ENCODE measurements at places on chromosomes 12 and 14. TPM values are rescaled to one million over a fixed set of nuclear protein-coding genes. Genes with fewer than 3 reads are reported as not detected.

DNA sequence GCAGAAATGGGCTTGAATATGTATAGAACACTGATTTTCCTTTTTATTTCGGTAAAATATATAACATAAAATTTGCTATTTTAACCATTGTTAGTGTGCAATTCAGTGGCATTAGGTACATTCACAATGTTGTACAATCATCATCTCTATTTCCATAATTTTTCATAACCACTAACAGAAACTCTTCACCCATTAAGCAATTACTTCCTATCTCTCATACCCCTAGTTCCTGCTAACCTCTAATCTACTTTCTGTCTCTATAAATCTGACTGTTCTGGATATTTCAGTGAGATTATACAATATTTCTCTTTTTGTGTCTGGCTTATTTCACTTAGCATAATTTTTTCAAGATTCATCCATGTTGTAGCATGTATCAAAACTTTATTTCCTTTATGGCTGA lies 8.9 kb upstream of the RNF212B start:
- H3K27me3 ChIP-seq, result peaks cover 10% of the 10 kb centered on the region
- no peak overlapping the region for H3K4me3 ChIP-seq
- H3K4me1 ChIP-seq, result no peaks in the 10 kb centered on the region
- H3K36me3 ChIP-seq, result peaks cover 8% of the 10 kb centered on the region
- no peak for DNase-seq
- no peak overlapping the region for H3K27ac ChIP-seq

GRCh38 chr12:1978078-1978862 lies 26.0 kb downstream of the DCP1B start:
- no peak overlapping the region for H3K4me3 ChIP-seq
- peaks cover 18% of the 10 kb centered on the region for H3K36me3 ChIP-seq
- no peaks in the 10 kb centered on the region for H3K27me3 ChIP-seq
- no peak overlapping the region for H3K27ac ChIP-seq
- H3K4me1 ChIP-seq, result peaks cover 15% of the 10 kb centered on the region

DNA sequence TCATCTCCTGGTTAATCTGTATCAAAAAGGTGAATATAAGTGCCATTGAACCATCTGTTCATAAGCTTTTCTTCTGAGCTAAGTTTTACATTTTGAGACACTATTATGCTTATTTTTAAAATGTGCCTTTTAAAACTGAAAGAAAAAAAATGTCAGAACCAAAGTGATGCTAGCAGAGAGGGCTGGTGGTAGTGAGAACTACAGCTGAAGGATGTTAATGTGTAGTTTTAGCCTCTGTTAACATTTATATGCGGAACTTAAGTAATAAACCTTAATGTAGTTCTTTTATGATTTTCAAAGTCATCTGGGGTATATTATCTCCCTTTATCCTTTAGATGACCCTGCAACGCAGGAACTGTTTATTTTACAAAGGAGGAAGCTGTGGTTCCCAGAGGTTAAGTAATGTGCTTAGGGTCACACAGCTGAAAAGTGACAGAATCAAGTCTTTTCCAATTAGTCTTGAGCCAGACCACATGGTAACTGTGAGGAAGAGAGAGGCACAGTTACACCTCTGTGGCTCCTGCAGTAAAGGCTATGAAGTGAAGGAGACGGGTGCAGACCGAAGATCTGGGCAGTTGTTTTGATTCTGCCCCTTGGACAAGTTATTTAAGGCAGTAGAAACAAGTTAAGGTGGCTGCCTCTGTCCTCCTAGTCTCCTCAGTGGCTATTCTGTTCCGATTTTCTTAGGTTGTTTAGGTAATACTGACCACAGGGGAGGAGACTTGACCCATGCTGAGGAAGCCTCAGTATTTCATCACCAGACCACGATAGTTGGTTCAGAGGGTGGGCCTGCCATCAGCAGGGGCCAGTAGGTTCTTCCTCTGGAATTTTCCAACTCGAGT lies 23.9 kb downstream of the GNG2 start:
- H3K36me3 ChIP-seq, result no peaks in the 10 kb centered on the region
- H3K4me1 ChIP-seq, result peaks cover 17% of the 10 kb centered on the region

- DNase-seq, result no peak
- H3K27me3 ChIP-seq, result peaks cover 34% of the 10 kb centered on the region
- H3K4me3 ChIP-seq, result no peak within 1 kb of the TSS
- H3K4me1 ChIP-seq, result peaks cover 12% of the 10 kb centered on the region
These were observed at the start of gene LPAR5 for GRCh38 chr12:6635856-6636531. Gene LPAR5 (minus strand): TSS chr12:6635959. CDS start chr12:6621248, 14,711 bp downstream.

- H3K27ac ChIP-seq, result no peak overlapping the region
- peaks cover 19% of the 10 kb centered on the region for H3K36me3 ChIP-seq
- peaks cover 3% of the 10 kb centered on the region for H3K27me3 ChIP-seq
These were observed 117.3 kb downstream of the ERC1 start for GRCh38 chr12:1108276-1108675.

DNA sequence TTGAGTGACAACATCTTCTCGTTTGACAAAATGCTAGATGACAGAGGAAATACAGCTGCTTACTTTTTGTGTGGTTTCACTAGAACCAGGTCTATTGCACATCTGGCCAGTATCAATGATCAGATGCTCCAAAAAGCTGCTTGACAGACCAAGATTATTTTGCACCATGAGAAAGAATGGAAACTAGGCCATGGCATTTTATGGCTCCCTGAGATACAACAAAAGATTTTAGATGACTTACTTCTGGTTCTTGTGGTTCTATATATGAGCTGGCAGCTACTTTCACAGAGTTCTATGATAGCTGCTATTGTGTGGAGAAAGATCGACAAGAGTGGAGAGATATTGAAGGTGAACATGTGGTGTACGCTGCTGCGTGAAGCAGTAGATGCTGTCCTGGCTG lies 25.9 kb upstream of the PPFIBP1 start:
- no peak overlapping the region for H3K4me3 ChIP-seq
- H3K27me3 ChIP-seq, result peaks cover 1% of the 10 kb centered on the region
- no peak overlapping the region for H3K27ac ChIP-seq
- no peak for DNase-seq
- peaks cover 8% of the 10 kb centered on the region for H3K4me1 ChIP-seq

DNA sequence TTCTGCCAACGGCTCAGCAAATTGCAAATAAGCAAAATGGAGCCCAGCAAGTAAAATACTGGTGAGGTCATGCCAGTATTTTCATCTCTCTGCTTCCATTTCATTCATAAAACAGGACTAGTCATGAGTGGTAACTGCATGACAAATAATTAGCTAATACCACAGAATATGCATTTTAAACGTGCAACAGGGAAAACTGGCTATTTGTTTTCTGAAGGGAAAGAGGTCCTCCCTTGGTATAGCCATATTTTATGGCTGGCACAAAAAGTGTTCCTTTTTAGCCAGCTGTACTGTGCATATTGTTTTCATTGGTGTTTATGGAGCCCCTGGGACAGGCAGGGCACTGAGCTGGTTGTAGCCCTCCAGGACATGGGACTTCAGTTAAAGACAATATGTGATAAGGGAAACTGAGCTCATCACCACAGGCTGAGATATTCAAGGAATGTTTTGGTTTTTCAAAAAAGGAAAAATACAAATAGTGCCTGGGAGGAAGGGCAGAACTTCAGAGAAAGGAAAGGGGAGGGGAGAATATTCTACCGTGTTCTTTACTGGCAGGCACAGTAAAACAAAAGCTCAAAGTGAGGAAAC lies 26.1 kb upstream of the FOXN3 start:
- peak; percentile 63 for DNase-seq
- H3K27ac ChIP-seq, result peak overlapping the region; percentile 78
- H3K36me3 ChIP-seq, result no peaks in the 10 kb centered on the region

DNA sequence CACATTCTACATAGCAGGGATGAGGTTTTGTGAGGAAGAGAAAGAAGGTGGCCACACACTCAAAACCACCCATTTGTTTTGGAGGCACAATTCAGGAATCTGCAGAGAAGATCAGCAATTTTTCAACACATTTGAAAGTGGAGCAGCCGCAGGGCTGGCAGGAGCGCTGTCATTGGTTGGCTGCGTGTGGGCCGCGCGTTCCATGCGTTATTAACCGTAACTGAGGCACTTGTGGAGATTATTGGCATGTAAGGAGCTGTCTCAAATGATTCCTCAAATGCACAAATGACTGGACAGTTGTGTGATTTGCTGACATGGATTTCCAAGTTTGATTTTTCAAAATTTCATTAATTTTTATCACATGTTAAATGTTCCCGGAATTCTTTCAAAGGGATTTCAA lies 318.5 kb downstream of the TMEM132D start:
- H3K4me3 ChIP-seq, result no peak overlapping the region
- peaks cover 8% of the 10 kb centered on the region for H3K36me3 ChIP-seq
- H3K27ac ChIP-seq, result no peak overlapping the region

DNA sequence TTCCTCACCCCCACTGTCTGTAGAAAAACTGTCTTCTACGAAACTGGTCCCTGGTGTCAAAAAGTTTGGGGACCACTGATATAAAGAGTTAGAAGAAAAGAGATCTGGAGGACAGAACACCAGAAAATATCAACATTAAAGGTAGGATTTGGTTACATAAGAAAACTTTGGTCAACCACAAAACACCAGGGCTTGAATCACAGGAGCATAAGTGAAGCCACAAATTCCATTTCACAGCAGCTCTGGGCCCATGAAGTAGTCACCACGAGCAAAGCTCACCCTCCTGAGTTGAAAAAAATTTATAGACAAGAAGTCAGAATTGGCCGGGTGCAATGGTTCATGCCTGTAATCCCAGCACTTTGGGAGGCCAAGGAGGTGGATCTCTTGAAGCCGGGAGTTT lies 19.4 kb downstream of the RALGAPA1 start:
- H3K4me1 ChIP-seq, result peaks cover 10% of the 10 kb centered on the region
- DNase-seq, result peak; percentile 57
- H3K4me3 ChIP-seq, result no peak overlapping the region
- H3K27ac ChIP-seq, result no peak overlapping the region
- 0 out of 2 replicates have a peak, but pooled peaks cover 10% of the 10 kb centered on the region for H3K36me3 ChIP-seq

- peaks cover 31% of the 10 kb centered on the region for H3K36me3 ChIP-seq
- peaks cover 2% of the 10 kb centered on the region for H3K27me3 ChIP-seq
- H3K4me3 ChIP-seq, result peak overlapping the region; percentile 98
- H3K4me1 ChIP-seq, result peaks cover 62% of the 10 kb centered on the region
- DNase-seq, result peak; percentile 47
- H3K27ac ChIP-seq, result peak overlapping the region; percentile 99
These were observed 845 bp downstream of the L3HYPDH start for GRCh38 chr14:59483363-59483762.

DNA sequence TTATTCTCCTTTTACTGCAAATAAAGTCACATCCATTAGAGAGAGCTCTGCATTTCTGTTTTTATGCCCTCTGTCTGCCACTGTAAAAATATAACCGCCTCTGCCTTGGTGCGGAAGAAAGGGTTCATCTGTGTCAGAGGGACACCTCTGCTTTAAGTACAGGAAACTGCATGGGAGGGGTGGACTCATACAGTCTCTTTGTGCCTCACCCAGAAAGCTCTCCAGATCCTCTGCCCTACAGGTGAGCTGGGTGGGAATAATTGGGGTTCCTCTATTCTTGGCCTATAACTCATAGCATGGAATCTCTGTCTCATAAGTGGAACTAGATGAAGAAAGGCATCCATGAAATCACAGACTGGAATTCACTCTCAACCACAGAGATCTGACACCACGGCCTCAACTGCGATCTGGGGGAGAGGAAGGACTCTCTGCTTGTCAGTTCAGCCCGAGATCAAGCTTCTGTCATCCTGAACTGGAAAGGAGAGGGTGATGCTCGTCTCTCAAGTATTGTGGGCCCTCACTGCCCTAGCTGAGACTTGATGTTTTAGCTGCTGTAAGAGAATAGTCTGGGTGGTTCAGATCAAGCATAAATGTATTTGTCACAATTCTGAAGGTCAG lies 702.3 kb downstream of the TMEM121 start:
- no peak overlapping the region for H3K4me3 ChIP-seq
- no peaks in the 10 kb centered on the region for H3K27me3 ChIP-seq
- peaks cover 7% of the 10 kb centered on the region for H3K36me3 ChIP-seq

DNA sequence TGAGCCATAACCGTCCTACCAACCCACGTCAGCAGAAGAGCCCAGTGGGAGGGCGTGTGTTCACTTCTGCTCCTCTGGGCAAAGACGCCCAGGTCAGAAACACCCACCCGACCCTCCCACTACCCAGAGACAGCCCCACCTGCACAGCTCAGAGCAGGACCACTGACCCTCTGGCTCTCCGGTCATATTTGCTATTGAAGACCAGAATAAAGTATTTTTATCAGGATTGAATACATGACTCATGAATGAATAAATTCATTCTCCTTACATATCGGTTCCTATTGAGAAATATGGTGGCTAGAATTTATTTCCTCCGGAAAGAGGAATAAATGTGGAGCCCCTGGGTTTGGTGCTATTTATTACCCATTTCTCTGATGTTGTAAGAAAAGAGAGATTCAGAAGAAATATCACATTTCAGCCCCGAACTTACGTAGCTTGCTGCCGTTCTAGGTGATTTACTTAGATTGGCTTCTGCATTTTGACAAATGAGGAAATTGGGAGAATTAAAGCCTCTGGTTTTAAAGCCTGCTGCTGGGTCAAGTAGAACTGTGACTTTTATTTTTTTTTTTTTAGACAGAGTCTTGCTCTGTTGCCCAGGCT lies 36.4 kb upstream of the P2RX7 start:
- H3K4me1 ChIP-seq, result peaks cover 10% of the 10 kb centered on the region
- no peak for DNase-seq
- peak overlapping the region; percentile 83 for H3K4me3 ChIP-seq
- peaks cover 49% of the 10 kb centered on the region for H3K27me3 ChIP-seq

GRCh38 chr12:26767865-26768264 lies 65.1 kb downstream of the ITPR2 start:
- H3K4me1 ChIP-seq, result peaks cover 3% of the 10 kb centered on the region
- no peak for DNase-seq
- no peaks in the 10 kb centered on the region for H3K27me3 ChIP-seq
- H3K36me3 ChIP-seq, result no peaks in the 10 kb centered on the region

- H3K27me3 ChIP-seq, result 0 out of 2 replicates have a peak, but pooled peaks cover 1% of the 10 kb centered on the region
- H3K4me3 ChIP-seq, result peak overlapping the region; percentile 96
- peak; percentile 55 for DNase-seq
These were observed 3.3 kb downstream of the PXN start for GRCh38 chr12:120261951-120262851.

DNA sequence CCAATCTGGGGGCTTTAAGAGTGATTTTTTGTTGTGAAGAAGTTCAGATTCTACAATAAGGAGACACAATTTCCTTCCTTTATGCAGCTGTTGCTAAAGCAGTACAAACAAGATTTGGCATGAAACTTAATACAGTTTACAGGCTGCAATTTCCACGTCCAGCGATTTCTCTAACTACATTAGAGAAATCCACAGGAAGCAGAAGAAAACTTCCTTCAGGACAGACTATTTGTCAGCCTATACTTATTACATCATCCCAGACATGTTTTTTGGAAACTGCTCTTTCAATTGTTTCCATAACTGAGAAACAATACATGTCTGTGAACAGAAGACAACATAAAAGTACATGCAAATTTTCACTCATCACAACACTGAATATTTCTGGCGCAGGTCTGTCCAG lies 204.3 kb downstream of the TTC7B start:
- H3K4me1 ChIP-seq, result peaks cover 5% of the 10 kb centered on the region
- H3K36me3 ChIP-seq, result no peaks in the 10 kb centered on the region
- no peaks in the 10 kb centered on the region for H3K27me3 ChIP-seq
- H3K27ac ChIP-seq, result no peak overlapping the region

The ZDHHC22 gene
- total RNA-seq, result not detected

The TEAD4 gene
- total RNA-seq, result 25.6 TPM

The CLEC4D gene
- total RNA-seq, result not detected

The GPR65 gene
- not detected for total RNA-seq

The MYL2 gene
- not detected for total RNA-seq

The HAL gene
- total RNA-seq, result 0.16 TPM

Measured in HFFc6 (cell line).